HL-60 (cell line): ENCODE measurements at places on chromosomes 2 and 18.
A peak's percentile ranks its signal among the peaks of the same experiment; 100 is the strongest.

DNA sequence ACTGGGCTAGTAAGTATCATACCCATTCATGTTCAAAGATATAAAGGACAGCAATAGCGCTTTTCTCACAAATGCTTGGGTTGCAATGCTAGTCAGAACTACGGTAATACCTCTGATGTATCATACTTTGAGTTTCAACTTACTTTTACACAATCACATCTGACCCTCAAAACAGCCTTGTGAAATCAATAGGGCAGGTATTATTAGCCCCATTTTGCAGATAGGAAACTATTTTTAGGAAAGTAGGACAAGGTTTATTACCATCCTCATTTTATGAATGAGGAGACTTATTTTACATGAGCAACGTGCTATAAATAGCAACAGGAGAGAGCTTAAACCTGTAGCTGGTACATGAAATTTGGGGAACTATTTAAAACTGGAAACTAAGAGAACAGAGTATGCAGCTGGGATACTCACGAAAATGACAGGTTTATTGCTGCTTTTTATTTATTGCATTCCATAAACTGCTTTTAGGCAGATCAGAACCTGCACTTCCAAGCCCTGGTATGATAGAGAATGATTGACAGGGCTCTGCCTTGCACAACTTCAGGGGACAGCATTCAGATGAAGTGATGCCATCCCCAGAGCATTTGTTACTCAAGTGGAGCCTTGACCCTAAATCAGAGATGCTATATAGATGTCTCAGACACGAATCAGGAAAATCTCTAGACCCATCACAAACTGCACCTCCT is 42.4 kb upstream of the PPM1B start:
- no peak for DNase-seq

GRCh38 chr2:195471163-195471562 is 185.9 kb upstream of the SLC39A10 start:
- no peak for DNase-seq

DNA sequence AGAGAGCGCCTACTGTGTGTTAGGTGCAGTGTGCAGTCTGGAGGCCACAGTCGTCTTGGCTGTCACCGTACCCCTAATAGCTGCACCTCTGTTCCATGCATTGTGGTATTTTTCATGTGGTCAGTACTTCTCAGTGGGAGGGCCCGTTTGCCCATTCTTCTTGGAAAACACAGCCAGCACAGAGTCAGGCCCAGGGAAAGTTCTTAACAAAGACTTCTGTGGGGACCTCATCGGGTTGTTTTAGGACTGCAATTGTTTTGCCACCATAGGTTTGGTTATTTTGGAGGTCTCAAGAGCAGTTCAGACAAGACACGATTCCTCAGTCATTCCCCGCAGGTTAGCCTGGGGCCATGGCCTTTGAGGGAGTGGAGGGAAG is 62.3 kb downstream of the SMIM21 start:
- DNase-seq = no peak

GRCh38 chr18:11669271-11669947 is 19.7 kb upstream of the GNAL start:
- DNase-seq = no peak

DNA sequence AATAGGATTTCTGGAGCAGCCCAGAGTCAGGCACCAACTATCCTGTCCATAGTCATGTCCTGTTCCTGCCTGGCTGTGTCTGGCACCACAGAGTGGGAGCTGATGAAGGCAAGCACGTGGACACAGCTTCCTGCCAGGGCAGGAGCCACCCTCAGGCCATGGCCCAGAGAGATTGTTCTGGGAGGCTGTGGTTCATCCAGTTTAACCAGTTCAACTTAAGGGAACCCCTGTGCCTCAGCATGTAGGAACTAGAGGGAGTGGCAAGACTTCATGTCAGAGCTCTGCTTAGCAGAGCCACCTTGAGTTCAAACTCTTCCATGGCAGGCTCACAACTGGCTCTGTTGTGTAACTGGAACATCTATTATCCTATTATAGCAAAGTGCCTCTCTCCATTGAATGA is 73.2 kb upstream of the NCKAP5 start:
- no peak for DNase-seq

- no peak for DNase-seq
Measured at GRCh38 chr2:229249536-229249935, 21.6 kb downstream of the PID1 start.

GRCh38 chr18:50429207-50429948 is 54.5 kb downstream of the SKA1 start:
- no peak for DNase-seq

GRCh38 chr2:136215908-136216472 is 98.0 kb upstream of the CXCR4 start:
- DNase-seq = peak; percentile 87
